ENCODE measurements at places on chromosomes 4 and X. TPM values are rescaled to one million over a fixed set of nuclear protein-coding genes. Genes with fewer than 3 reads are reported as not detected.
A peak's percentile ranks its signal among the peaks of the same experiment; 100 is the strongest.

Gene POU3F4
- total RNA-seq, result not detected

Gene CACNA1F
- total RNA-seq, result not detected

Gene HPGDS
- total RNA-seq, result 2.0 TPM

GRCh38 chr4:37338972-37339371 lies 94.4 kb downstream of the NWD2 start:
- ATAC-seq, result no peak

- no peak for ATAC-seq
Measured at GRCh38 chr4:91764085-91764484, 539.7 kb upstream of the GRID2 start.

DNA sequence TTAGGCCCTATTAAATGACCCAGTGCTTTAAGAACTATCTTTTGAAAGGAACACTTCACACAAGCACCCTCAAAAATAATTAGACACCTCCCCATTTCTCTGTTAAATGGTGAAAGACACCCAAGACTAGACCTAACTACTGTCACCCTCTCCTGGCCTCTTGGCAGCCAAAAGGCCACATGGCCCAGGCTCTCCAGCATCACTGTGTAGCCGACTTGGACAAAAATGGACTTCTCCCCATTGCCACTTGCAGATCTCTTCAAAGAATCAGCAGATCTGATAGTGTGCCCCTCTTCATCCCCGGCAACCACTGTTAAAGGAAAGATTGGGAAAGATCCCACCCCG lies 2.0 kb downstream of the MID1IP1 start:
- ATAC-seq, result no peak

GRCh38 chr4:40812386-40812785 lies 62.6 kb downstream of the NSUN7 start:
- no peak for ATAC-seq

GRCh38 chrX:23742174-23742696 lies 841 bp downstream of the ACOT9 start:
- peak; percentile 40 for ATAC-seq

DNA sequence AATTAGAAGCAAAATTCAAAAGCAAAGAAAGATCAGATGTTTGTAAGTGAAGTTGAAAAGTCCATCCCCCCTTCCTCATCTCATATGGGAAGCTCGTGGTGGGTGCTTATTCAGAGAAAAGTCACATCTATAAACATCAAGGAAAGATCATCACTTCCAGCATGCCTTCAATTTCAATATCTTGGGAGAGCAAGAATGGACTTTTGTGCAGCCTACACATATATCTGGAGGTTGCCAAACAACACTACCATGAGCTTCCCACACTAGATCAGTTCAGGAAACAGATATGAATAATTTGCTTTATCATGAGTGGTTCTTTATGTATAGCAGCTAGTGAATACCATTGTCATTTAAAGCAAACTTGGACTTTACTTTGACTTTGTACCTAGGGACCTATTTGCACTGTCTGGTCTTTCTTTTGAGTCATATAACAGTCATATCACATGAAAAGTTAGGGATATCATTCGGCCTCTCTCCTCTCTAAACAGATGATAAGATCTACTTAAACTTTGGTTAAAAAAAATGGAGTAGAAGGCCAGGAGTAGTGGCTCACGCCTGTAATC lies 5.6 kb upstream of the TBL1X start:
- ATAC-seq, result no peak

DNA sequence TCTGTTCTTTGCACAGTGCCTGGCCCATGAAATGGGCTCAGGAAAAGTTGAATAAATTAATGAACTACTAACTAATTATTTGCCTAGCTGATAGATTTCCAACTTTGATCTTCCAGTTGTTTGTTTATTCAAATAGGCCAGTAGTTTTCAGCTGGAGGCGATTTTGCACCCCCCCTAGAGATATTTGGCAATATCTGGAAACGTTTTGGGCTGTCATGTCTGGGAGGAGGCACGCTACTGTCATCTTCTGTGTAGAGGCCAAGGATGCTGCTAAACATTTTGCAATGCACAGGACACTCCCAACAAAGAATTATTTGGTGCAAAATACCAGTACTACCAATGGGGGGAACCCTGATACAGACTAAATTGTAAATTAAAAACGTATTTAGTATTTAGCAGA lies 81.9 kb downstream of the VCX2 start:
- no peak for ATAC-seq

Gene AMBN
- not detected for total RNA-seq

- no peak for ATAC-seq
Measured at GRCh38 chr4:80006935-80007744, 65.9 kb downstream of the ANTXR2 start.

DNA sequence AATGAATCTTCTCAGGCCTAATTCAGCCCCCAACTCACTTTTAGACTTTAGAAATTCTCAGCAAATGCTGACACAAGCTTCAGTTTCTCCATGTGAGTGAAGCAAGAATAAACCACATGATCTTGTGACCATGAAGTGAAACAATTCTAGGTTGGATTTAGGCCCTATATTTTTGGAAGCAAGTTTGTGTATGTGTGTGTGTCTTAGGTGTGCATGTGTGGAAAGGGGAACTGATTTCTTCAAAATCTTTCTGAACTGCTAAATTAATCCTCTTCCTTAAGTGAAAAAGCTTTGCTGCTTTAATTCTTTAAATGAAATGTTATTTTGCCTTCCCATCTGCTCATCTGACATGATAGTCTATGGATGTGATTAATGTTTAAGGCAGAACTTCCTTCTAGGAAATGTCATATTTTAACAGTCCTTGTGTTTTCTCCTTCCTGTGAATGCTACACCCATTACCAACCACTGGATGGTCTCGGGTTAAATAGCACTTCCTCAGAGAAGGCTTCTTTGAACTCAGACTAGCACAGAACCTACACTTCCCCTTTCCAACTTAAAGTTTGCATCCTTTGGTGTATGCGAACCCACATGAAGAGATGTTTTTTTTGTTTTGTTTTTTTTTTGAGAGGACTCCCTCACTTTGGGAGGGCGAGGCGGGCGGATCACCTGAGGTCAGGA lies 1.2 kb upstream of the TMEM144 start:
- ATAC-seq, result no peak

GRCh38 chr4:43547561-43547960 lies 655.0 kb downstream of the GRXCR1 start:
- ATAC-seq, result no peak

- ATAC-seq, result peak; percentile 55
Measured at GRCh38 chrX:18377796-18378195, 23.3 kb upstream of the SCML2 start.

Gene ZFYVE28
- 12.0 TPM for total RNA-seq

DNA sequence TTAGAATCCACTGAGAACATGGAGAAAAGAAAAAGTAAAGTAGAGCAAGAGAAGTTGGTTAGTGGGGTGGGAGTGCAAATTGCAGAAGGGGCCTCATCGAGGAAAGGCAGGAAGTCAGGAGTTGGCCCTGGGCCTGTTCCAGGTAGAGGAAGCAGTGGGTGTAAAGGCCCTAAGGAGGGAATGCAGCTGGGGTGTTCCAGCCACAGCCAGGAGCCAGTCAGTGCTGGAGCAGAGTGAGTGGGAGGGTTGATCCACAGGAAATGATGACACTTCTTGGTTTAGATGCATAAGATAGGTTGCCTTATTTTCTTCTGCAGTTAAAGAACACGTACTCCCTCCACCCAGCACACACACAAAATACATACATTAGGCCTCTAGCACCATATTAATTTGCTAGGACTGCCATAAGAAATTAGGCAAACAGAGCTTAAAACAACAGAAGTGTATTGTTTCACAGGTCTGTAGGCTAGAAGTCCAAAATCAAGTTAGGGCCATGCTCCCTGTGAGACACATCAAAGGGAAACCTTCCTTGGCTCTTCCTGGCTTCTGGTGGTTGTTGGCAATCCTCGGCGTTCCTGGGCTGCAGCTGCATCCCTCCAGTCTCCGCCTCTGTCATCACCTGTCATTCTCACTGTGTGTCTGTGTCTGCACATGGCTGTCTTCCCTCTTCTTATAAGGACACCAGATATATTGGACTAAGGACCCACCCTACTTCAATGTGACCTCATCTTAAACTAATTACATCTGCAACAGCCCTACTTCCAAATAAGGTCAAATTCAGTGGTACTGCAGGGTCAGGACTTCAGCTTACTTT lies 205.9 kb downstream of the AASDH start:
- no peak for ATAC-seq

Gene CYTL1
- 3.0 TPM for total RNA-seq

GRCh38 chr4:120544838-120545237 lies 377.7 kb downstream of the PRDM5 start:
- no peak for ATAC-seq

- peak; percentile 64 for ATAC-seq
Measured at GRCh38 chr4:48268956-48269860, at the start of gene TEC. Gene TEC (minus strand): TSS chr4:48269838. CDS start chr4:48228614, 41,224 bp downstream.
